ENCODE measurements at places on chromosomes 11 and 22.

DNA sequence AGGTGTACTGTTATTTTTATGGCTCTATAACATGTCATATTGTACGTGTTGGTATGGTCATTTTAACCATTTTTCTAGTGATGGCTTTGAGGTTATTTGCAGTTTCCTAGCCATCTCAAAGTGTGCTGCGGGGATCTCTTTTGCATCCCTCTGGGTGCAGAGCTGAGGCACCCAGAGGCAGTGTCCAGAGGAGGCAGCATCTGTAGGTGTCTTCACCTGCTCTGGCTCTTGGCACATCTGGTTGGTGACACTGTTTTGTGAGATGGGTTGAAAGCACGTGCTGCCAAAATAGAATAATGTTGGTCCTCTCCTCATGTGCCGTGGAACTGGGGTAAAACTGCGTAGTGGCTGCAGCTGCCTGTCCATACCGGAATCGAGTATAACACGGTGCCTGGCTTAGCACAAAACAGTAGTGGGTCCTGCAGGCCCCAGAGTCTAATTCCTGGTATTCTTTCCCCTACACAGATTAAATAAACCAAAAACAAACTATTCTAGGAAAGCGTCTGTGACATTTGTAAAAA is 12.9 kb downstream of the NEAT1 start:
- no peak for DNase-seq

DNA sequence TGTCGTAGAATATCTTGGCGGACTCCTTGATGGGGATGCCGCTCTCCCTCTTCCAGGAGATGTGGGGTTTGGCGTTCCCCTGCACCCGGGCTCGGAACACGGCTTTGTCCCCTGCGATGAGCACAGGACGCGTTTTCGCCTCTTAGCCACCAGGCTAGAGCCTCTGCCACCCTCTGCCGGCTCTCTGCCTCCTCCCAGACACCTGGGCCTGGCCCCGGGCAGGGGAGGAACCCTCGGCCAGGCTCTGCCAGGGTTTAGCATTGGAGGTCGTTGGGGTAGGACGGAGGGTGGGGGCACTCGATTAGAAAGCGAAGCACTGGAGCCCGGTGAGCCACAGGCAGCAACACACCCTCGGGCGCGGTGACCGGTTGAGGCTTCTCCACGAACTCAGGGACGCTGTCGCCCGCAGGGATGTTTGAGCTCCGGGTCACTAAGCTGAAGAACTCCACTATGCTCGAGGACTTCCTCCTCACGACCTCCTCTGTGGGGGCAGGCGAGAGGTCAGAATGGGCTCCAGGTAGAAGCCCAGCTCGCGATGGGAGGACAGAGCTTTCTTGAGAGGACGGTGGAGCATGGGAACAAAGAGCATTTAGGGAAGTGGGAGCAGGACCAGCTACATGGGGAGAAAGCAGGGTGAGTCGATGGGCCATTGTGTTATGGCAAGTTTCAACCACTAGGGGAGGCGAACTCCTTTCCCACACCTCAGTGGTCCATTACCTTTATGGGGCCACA is 4.3 kb downstream of the IGSF22 start:
- DNase-seq = peak; percentile 54

GRCh38 chr11:65389294-65389980 is 3.0 kb downstream of the FRMD8 start:
- DNase-seq = no peak

GRCh38 chr11:73556966-73557365 is 40.9 kb downstream of the FAM168A start:
- no peak for DNase-seq

DNA sequence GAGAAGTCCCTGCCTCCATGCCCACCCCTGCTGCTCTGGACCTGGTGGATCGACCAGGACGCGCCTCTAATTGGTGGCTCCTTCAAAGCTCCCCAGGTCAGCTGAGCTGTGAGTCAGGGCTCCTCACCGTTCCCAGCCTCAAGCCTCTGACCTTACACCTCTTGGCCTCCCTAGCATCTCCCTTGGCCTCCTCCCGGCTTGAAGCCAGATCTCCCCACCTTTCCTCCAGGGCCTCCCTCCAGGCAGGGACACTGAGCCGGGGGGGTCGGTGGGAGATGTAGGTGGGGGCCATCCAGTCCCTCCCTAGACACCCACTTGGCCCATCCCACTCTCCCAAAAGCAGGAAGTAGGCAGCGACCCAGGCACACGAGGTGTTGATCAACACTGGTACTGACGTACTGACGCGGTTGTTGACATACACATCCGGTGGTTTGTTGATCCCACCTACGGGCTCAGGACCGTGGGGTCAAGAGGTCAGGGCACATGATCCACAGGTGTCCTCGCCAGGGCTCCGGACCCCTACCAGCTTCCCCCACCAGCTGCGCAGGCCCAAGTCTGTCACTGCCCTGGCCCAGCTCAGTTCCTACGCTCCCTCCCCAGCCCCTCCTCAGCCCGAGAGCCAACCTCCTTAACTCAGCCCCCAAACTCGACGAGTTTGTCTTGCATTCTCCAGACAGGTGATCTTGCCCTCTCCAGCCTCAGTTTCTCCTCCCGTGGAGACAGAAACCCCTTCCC is 802 bp downstream of the ATG2A start:
- DNase-seq = peak; percentile 35

DNA sequence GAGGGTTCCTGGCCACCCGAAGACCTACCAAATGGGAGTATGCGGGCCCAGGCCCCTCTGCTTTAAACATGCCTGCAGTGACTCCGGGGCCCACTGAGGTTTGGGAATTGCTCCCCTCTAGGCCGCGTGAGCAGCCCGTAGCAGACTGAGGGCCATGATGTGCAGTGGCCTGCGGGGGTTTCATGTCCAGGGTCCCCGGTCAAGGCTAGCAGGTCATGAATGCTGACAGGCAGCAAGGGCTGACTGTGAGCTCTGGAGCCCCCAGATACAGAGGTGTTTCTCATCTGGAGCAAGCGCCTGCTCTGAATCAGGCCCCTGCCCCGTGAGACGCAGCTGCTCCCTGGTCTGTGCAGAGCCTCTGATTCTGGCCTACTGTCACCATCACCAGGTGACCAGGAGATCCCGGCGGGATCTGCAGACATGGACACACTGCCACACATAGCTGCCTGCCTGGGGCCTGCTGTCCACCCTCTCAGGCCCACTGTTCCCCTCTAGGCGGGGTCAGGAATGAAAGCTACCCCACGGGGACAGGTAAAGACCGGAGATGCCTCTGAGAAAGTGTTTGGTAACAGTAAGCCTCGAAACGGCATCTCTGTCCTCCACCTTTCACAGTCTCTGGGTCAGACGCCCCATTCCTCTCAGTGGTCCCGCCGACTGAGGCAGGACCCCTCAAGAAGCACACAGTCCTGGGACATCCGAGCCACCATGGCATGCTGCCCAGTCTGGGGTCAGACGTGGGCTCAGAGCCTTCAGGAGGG is 73.3 kb downstream of the PARVB start:
- DNase-seq = no peak

DNA sequence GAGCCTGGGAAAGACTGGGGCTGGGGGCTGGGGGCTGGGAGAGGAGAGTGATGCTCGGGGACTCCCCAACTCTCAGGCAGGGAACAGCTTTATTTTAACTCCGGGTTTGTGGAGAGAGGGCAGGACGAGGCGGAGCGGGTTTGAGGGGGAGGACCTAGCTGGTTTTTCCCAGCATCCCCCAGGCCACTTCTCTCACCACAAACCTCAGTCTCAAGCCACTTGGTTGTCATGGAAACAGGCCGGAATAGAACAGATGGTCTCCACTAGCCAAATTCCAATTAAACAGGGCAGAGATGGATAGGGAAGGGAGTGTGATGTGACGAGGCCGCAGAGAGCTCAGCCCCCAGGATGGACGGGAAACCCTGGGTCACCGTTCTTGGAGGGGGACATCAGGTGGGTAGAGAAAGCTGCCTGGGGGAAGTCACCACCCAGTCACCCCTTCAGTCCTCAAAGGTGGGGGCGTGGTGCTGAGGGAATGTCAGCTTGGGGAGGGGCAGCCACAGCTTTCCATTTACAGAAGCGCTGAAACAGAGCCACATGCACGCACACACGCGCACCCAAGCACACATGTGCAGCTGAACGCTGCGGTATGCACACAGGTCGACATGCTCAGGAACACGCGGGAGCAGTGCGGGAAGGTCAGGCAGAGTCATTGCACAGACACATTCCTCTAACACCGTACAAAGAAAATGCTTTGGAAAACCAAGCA is 19.2 kb downstream of the NECTIN1 start:
- no peak for DNase-seq

DNA sequence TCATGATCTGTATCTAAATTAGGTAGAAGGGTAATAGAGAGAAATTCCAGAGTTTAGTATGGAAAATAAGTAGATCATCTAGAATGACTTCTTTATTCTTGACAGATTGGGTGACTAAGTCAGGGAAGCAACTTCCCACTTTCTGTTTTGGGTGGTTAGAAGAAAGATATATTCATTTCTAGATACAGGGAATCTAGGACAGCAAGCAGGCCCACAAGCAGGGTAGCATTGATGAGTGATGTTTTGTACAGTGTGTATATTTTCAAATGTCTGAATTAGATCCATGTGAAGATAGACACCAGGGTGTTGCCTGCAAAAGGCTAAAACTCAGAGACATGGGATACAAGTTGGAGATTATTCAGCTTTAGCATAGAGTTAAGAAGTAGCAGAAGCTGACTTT is 674.4 kb downstream of the CNTN5 start:
- DNase-seq = no peak

GRCh38 chr11:44328138-44328660 is 18.3 kb upstream of the ALX4 start:
- no peak for DNase-seq

DNA sequence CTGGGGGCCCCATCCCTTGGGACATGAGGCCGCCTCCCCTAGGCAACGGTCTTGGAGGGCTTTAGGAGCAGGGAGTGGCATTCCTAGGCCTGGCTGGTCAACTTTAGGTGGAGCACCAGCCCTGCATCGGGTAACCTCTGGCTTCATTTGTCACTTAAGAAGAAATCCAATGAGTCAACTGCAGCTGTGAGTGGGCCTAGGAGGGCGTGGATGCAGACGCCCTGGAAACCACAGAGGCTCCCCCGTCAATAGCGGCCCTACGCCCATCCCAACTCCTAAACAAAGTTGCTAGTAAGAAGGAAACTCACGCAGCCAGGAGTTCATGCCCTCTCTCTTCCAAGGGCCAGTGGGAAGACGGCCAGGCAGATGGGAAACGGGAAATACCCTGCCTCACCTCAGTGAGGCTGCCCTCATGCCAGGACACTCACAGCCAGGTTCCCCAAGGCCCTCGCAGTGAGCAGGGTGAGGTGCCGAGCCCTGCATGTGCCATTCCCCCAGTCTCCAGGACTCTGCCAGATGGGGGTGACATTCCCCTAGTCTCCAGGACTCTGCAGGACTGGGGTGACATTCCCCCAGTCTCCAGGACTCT is 20.8 kb downstream of the BID start:
- DNase-seq = no peak

DNA sequence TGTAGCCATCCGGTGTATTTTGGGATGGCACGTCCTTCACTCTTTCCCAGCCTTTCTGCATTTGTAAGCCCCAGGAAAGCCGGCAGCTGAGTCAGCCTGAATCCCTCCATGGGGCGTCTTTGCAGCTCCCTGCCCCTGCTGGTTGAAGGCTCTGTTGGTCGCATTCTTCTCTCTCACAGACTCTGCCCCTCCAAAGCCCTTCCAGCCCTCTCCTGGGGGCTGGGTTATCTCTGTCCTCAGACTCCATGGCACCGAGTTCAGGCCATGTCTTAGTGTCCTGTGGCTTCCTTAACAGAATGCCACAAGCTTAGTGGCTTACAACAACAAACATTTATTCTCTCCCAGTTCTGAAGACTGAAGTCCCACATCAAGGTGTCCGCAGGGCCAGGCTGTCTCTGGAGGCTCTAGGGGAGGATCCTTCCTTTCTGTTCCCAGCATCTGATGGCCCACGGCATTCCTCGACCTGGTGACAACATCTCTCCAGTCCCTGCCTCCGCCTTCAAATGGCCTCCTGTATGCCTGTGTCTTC is 62.2 kb downstream of the BCR start:
- DNase-seq = no peak

DNA sequence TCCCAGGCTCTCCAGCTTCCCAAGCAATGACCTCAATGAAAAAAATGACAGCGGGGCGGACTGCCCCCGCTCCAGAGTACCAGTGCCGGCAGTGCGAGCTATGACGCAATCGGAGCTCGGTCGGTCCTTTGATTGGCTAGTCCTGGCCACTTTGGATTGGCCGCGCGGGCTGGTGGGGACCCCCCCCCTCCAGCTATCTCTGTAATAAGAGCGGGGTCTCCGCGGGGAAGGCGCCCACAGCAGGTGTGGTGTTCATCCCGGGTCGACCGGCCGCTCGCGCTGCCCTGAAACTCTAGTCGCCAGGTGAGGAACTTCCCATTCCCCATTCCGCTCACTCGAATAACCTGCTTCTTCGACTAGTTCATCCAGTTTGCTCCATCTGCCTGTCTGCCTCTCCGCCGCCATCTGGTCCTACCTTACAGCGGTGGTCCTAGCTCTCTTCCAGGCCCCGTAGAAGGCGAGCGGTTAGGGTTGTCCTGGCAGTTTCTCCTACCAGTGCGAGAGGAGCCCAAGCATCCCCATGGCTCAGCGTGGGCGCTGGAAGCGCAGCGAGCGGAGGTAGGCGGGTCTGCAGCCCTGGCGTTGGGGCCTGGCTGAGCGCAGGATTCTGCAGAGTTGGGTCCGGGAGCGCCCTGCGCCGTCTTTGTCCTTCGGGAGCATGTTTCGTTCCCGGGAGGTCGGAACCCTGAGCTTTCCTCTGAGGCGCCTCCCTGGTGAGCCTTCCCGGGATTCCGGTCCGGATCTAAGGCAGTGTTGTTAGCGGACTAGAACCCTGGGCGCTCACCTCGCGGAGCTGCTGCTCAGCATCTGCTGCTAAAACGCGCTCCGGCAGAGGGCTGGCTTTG is at the start of gene CALCB:
Gene CALCB, plus strand, starts transcription at position 233 of the 845 bp plus-strand sequence. CDS start 1,126 bp downstream, outside the sequence.
- DNase-seq = peak; percentile 28

DNA sequence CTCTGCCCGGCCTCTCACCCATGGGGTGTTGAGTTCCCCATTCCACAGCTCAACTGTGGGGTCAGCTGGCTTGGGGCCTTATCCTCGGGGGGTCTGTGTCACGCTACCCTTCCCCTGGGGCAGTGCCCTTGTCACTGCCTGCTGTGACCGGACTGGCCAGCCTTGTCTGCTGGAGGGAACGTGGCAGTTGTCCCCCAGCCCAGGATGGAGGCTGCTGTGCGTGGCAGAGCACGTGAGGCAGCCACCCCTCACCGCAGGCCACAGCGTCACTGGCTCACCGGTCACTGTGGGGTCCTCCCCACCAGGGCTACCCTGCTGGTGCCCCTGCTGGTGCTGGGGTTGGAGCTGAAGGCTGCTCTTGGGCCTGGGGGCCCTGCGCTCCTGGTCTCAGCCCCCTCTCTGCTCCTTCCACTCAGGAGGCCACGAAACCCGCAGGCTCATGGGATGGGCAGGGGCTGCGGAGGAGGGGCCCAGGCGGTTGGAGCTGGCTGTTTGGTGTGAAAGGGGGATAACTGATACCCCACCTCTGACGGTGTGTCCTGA is 13.4 kb downstream of the BRSK2 start:
- no peak for DNase-seq

- DNase-seq = no peak
Observed at GRCh38 chr11:61505640-61506155, 2.9 kb upstream of the LRRC10B start.

- DNase-seq = no peak
Observed at GRCh38 chr22:40322021-40322420, 24.3 kb upstream of the ADSL start.
